Cerebellar cortex (tissue), 1 donor: ENCODE measurements at places on chromosomes 1 and 21.

GRCh38 chr1:204348242-204348641 is 11.5 kb downstream of the PLEKHA6 start:
- DNase-seq = no peak

- no peak for DNase-seq
Measured at GRCh38 chr1:195202241-195202640, 1406.0 kb downstream of the KCNT2 start.

DNA sequence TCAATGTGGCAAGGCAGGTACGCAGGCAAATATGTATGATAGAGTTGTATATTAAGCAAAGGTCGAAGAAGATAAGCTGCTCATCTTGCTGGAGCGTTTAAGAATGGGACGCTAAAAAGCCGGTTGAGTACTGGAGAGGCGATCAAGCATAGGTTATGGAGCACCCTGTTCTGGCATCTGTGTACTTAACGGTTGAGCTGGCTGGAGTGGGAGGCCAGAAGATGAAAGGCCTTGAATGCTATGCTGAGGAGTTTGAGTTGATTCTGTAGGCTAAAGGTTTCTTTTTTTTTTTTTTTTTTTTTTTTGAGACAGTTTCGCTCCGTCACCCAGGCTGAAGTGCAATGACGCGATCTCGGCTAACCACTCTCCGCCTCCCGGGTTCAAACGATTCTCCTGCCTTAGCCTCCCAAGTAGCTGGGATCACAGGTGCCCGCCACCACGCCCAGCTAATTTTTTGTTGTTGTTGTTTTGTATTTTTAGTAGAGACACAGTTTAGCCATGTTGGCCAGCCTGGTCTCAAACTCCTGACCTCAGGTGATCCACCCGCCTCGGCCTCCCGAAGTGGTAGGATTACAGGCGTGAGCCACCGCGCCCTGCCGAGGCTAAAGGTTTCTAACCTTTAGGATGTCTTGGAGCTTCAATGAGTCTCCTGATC is 850 bp upstream of the KHDC4 start:
- peak; percentile 50 for DNase-seq

DNA sequence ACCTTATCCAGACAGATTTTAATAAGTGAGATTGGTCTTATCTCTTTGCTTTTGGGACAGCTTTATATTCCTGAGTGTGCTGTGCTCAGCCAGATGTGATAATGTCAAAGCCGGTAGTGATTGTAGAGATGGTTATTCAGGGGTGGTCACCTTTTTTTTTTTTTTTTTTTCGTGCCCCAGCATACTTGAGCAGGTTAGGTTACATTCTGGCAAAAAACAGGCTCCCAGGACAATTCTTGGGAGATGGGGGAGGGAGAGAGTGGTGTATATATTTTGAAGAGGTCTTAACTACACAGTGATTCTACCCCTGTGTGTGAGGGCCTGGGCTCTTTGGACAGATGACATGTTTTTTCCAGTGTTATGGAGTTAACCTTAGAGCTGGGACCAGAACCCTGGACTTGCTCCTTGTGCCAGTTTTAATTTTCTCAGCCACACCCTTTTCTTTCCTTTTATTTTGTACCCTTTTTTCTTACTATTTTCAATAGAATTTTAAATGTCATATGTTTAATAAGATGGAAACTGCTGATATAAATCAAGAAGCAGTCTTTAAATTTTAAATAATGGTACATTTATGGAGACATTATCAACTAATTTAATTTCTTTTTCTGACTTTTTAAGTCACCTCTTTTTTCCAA is 88.4 kb downstream of the DYRK1A start:
- DNase-seq = no peak

DNA sequence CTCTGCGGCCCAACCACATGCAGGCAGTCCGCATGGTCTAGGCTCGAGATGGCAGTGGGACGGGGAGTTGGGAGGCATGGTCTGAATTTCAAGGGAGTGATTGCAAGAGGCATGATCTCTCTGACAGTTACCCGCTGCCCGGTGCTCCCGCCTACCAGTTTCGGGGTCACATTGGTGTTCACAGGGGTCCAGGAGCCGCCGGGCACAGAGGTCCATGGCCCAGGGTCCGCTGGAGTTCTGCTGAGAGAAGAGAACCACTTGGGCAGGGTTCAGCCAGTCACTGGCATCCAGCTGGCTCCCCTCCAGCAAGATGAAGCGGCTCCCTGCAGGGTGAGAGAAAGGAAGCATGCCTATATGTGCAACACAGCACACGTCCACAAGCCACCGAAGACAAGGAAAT is 141.3 kb downstream of the ASTN1 start:
- peak; percentile 38 for DNase-seq

GRCh38 chr1:31811605-31812004 is 4.2 kb downstream of the SPOCD1 start:
- peak; percentile 54 for DNase-seq

DNA sequence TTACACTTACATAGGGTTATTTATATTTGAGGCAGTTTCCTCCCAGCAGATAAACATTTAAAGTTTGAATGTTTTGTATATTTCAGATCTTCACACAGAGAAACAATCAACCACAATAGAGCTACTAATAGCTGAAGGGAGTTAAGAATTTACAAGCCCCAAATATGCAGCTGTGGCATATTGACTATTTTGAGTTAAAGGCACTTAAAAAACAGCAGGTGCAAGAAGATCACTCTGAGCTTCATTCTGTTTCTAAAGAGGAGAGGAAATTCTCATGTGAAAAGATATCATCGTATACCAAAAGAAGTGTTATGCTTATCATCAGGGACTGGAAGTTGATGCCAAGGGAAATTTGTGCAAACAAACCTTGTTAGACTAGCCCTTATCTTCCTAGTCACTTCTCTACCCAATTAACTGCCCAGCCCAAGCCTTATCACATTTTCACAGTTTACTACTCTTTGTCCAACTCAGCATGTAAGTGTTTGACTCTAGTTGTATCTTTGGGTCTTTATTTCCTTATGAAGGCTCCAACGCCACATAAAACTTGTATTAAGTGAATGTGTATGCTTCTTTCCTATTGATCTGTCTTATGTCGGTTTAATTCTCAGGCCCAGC is 66.3 kb upstream of the COG2 start:
- no peak for DNase-seq

DNA sequence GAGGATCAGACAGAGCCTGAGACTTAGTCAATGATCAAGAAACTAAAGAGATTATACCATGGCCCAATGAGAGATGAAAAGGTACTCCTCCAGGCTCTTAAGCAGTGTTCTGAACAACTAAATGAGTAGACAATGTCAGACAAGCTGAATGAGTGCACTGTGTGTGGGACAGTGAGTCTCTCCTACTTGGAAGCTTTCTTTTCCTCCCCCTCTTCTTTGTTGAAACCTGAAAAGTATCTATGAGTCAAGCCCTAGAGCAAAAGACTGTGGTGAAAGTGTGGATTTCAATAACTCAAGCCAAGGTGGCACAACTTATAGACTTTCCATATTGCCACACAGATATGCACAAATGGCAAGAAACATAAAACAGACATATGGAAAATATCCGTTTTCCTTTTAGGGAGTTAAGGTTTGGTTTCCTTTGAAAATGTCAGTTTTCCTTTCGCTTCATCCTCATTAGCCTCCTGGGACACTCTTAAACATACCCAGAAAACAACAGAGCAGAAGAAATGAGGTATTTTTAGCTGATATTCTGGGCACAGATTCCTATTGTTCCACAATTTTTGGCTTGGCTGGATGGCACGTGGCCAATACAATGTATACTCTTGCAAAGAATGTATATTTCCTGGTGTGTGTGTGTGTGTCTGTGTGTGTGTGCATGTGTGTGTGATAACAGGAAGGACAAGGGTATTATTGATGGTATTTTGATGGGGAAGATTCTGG is 96.6 kb downstream of the LMX1A start:
- DNase-seq = no peak

DNA sequence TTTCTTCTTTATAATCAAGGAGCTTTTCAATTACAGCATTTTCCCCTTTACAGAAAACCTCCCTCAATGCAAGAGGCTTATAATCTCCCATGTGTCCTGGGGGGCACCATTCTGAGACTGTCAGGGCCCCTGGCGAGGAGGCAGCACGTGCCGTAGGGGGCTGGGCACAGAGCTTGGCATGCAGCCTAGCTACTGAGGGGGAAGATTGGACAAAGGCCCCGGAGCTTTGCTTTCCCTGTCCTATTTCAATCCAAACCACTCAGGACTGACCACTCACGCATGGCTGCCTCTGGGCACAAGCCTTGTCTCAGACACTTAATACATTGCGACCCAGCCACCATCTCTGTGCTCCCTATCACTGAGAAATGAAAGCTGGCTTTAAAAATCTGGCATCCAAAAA is 2.8 kb upstream of the RAP1GAP start:
- peak; percentile 84 for DNase-seq

DNA sequence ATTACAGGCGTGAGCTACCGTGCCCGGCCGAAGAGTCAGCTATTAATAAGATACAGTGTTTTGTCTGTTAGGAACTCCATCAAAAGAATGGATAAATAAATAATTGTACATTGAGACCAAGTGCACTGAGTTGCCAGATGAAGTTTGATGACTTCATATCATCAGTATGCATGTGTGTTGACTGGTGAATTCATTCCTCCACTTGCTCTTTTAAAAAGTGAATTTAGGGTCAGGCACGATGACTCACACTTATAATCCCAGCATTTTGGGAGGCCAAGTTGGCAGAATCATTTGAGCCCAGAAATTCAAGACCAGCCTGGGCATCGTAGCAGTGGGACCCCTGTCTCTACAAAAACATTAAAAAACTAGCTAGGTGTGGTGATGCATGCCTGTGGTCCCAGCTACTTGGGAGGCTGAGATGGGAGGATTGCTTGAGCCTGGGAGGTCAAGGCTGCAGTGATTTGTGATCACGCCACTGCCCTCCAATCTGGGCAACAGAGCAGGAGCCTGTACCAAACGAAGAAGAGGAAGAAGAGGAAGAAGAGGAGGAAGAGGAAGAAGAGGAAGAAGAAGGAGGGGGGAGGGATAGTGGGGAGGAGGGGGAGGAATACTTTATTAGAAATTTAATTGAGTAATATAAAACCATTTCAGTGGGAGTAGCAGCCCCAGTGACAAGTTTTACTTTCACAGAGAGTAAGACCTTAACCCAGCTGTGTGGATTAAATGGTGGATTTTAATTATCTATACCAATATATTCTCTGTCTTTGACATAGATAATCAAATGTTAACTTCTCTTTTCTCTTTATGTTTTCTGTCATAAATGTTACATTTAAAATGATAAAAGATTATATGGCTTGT is 74.9 kb downstream of the CCDC18 start:
- DNase-seq = no peak

- DNase-seq = no peak
Measured at GRCh38 chr1:51789342-51789741, 89.2 kb downstream of the NRDC start.

GRCh38 chr1:159951016-159951415 is 3.0 kb downstream of the SLAMF9 start:
- no peak for DNase-seq

DNA sequence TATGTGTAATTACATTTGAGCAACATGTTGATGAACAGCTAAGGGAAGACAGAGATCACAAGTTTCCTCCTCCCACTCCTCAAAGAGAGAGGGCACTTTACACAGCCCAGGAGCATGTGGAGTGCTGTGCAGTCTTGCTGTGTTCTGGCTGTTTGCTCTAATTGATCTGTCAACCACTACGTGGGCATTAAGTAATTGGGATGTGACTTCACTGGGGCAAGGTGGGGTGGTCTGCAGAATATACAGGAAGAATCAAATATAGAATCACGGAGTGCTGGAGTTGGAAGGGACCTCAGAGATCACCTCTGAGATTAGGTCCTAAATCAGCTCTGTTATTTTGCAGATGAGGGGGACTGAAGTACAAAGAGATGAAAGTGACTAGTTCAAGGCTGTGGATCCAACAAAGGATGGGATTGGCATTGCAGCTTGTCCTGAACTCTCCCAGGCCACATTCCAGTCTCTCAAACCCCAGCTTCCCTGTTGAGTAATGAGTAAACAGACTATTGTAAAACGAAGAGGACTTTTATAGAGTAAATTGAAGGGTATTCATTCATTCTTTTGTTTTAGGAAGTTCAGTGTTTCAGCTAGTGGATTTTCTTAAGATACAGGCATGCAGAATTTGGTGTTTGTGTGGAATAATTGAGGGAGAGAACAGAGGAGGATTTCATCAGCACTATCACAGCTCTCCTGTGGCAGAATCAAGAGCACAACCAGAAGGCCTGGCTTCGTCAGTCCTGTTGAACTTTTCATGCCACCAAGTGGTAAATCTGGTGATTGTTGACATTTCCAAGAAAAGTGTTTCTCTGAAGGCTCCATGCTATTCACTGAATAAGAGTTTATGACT is 22.4 kb downstream of the NOS1AP start:
- no peak for DNase-seq

- DNase-seq = no peak
Measured at GRCh38 chr1:234771642-234772344, 161.8 kb upstream of the IRF2BP2 start.

DNA sequence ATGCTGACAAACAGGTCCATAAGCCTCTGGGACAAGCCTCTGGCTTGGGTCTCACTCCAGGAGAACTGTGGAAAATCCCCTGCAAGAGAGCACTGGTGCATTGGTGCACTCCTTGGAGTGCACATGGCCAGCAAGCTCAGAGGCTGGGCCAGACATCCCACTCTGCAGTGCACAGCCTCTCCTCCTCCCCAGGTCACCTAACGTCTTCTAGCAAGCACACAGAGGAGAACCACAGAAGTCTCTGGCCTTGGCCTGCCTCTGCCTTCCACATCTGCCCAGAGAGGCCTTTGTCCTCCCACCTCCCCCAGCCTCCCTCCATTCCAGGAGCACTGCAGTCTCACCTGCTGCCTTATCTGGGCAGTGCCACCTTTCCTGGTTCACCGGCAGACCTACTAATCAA is 4.2 kb downstream of the PGLYRP3 start:
- no peak for DNase-seq

DNA sequence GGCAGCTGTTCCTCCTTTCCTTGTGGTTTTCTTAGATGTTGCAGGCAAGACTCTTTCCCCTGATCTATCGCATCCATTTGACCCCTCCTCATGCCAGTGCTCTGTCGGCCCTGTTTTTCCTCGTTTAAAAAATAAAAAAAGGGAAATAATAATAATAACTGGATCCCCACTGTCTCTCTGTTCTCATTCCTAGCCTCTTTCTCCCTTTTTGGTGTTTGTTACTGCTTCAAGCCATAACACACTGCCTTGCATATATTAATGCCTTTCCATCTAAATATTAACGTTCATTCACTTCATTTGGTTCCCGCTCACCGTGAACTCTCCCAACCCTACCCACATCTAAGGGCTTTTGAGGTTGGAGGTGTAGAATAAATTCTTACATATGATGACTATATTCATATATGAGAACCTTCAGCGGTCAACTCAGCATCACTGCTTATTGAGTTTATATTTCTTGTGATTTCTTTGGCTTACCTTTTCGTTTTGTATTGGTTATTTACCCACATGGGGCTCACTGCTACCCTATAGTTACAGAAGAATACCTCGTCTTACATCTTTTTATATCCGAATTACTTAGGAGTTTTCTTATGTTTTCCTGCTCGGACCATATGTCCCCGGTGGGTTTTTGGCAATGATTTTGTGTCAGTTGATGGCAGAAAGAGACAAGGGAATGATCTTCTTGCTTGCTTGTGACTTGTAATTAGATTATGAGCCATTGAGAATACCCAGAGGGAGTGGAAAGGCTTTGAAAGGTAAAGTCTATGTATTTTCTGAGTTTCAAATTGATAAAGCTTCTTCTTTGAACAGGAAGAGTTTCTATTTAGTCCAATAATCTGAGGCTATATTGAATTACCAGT is 805 bp downstream of the ATG4C start:
- DNase-seq = peak; percentile 48
